Left lobe of liver (tissue), 2 donors: ENCODE measurements at places on chromosomes 11 and 22. TPM values are rescaled to one million over a fixed set of nuclear protein-coding genes. Genes with fewer than 3 reads are reported as not detected.

The PGR gene
- total RNA-seq, result 0.23 TPM

GRCh38 chr11:71080239-71081097 lies 171.9 kb downstream of the SHANK2 start:
- DNase-seq, result peak; percentile 66

DNA sequence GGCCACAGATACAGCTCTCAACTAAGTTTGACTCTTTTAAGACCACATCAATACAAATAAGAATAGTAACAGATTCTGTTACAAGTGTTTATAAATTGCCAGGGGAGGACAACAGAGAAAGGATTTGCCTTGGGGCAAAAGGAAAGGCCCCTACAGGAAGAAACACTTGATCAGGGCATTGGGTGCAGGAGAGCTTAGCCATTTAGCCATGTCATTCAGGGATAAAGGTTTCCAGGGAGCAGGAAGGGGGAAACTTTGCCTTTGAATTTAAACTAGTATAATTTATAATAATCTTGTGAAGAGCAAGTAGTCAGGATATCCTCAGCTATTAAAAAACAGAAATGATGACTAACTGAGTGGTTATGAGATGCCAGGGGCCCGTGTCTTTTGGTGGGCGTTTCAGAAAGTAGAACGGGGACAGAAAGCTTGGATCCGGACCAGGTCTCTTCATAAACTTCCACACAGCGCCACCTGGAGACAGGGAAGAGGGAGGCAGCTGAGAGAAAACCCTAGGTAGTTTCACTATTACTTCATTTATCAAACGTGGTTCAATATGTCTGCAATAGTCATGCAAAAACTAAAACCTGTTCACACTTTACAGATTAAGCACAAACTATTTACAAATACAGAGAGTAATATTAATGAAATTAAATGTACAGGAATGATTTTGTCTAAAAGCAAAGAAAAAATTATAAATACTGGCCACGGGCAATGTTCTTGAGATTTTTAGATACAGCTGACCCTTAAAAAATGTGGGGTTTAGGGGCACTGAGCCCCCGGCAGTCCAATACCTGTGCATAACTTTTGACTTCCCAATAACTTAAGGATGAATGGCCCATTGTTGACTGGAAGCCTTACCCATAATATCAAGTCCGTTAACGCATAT lies 11.0 kb upstream of the SLC5A4 start:
- DNase-seq, result peak; percentile 75

- DNase-seq, result no peak
Measured at GRCh38 chr11:119108146-119108856, 1.2 kb downstream of the C2CD2L start.

GRCh38 chr22:37982938-37983859 lies 1.2 kb downstream of the SOX10 start:
- no peak for DNase-seq

The NXPE4 gene
- not detected for total RNA-seq

The ALX4 gene
- not detected for total RNA-seq

DNA sequence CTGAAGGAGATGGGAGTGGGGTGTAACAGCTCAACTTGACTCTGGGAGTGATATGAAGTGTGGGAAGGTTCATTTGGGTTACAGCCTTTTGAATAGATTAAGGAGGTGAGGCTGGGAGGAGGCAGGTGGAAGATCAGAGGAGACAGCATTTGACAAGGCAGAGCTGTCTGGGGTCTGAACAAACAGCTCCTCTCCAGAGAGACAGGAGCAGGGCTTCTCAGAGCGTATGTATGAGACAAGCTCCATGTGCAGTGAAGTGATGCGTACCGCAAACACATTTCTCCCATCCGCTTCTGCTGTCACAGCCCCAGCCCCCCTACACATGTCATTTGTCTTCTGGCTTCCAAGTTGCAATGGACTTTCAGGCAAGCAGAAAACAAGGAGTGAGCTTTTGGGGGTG lies 137.1 kb upstream of the E2F8 start:
- no peak for DNase-seq

DNA sequence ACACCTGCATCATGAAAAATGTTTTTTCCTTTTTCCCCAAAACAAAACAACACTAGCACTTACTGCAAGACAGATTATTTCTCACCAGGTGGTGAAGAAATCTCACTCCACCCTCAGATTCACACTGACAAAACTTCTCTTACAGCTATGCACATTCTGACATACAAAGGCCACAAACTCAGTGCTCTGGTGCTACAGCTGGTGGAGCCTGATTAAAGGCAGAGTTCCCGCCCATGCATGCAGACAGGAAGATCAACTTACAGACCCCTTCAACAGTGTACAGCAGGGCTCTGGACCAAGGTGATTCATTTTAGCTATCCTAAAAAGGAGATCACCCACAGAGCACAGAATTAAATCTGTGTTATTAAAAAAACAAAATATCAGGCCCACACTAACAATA lies 112.6 kb downstream of the CADM1 start:
- no peak for DNase-seq
